Posterior vena cava (tissue), 2 donors: ENCODE measurements at places on chromosomes 5 and 9. TPM values are rescaled to one million over a fixed set of nuclear protein-coding genes. Genes with fewer than 3 reads are reported as not detected.

The SLC23A1 gene
- total RNA-seq = not detected

- no peak for DNase-seq
Measured at GRCh38 chr5:123091298-123092222, 2.5 kb downstream of the PRDM6 start.

- peak; percentile 85 for DNase-seq
Measured at GRCh38 chr5:775961-776861, 8.3 kb downstream of the ZDHHC11B start.

The CEL gene
- total RNA-seq = 0.51 TPM

GRCh38 chr5:134088291-134088690, 26.2 kb upstream of the TCF7 start:
- DNase-seq = peak; percentile 23

DNA sequence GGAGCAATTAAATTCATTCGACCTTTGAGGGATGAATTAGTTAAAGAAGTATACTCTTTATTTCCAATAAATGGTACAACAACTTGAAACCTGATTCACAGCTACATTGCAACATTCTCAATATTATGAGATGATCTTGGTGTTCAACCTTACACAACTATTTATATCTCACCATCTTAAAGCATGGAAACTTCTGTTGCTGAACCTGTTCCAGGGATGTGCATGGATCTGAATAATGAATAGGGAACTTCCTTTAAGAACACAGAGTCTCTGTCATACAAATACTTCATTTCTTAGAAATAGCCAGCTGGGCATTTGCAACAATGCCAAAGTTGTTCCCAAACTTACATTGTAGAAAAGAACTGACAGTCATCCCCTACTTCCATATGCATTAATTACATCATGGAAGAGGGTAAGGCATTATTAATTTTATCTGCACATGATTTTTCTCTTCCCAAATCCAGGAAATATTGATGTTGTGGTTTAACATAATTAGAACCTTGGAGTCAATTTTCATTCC, 39.8 kb upstream of the CCDC112 start:
- no peak for DNase-seq

DNA sequence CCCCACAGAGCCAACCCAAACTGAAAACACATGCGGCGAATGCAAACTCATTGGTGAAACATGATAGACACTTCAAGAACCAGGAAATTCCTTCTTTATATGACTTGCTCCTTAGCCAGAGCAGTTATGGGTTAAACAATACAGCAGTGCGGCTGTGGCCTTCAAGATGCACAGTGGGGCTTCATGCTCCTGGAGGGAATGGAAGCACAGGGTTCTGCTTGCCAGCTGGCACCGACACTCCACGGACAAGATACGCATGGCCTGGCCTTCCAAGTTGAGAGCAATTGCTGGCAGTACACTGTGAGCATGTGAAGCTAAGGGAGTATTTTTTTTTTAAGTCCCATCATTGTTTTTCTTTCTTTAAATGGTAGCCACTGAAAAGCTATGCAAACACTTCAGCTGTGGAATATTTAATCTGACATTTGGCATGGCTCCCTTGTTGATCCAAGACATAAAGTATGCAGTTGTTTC, 451.6 kb upstream of the CD180 start:
- peak; percentile 93 for DNase-seq

- DNase-seq = peak; percentile 59
Measured at GRCh38 chr9:133278161-133279114, 3.4 kb upstream of the ABO start.

The TICAM2 gene
- total RNA-seq = 7.7 TPM

DNA sequence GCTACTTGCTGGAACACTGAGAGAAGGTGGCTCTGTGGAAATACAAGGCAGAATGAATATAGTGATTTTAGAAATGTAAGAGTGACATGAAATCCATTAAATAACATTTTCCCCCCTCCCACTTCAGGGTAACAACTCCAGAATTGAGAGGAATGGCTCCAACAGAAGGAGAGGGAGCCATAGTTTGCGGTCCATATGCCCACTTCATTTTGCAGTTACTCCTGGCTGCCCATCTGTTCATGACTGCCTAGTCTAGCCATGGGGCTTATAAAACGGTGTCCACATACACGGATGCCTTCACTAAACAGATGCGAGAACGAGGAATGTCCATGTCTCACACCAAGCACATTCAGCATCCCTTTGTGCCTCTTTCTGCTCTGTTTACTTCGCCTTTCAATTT, 186.7 kb downstream of the TMEM38B start:
- no peak for DNase-seq

DNA sequence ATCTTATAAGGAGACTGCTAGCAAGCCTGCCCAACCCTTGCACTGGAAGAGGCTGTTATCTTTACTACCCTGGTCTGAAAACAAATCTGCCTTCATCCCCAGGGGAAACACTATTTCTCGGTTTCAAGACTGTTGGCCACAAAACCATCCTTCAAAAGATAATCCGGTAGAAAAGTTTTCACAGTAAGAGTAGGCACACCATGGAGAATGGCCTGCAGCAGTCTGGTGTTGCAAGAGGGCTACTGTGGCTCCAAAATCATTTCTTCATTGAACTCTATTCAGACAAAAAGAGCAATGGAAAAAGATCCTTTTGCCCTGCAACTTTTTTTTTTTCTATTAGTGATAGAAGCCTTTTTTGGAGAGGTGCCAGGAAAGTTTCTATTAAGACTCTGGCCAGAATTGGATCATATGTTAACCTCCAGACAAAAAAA, 163.9 kb downstream of the ARHGEF28 start:
- DNase-seq = no peak

DNA sequence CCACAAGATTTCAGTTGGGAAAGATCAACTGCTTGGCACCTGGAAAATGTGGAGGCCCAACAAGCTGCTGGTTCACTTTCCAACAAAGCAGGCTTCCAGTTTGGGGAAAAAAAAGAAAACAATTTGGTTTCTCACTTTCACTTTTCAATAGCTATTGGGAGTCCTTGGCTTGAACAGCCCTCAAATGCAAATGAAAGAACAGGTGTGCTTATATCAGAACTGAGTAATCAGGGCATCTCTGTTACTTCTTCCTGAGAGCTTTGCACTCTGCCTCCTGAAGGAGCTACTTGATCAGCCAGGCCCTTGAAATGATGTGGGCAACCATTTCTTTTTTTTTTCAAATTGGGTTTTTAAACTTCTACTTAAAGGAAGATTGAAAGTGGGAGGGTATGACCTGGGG, 73.5 kb downstream of the MFAP3 start:
- no peak for DNase-seq

The LRRTM2 gene
- 0.10 TPM for total RNA-seq

GRCh38 chr5:1568201-1568979, 44.6 kb upstream of the LPCAT1 start:
- DNase-seq = no peak

DNA sequence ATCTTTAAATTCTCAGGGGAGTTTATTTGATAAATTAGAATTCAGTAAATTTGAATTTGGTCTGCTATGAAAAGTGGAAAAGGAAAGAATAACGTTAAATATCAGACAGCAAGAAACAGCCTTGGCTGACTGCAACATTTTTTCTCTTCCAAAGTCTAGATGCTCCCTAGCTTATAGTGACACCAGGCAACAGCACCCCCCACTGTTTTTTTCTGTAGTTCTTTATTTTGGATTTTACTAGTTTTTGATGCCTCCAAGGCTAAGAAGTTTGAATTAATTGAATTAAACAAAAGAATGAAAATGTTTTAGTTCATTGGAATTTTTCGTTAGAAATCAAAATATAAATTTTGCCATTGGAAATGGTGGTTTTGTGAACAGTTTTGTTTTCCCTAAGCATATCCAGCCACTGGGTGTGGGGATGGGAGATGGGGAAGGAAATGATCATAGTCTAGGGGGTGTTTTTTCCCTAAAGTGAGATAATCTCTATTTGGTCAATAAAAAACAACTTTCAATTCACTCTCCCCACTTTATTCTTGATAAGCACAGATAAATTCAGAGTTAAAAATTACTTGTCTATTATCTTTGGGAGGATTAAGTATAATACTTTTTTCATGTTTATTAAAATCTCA, 199.3 kb upstream of the CD180 start:
- no peak for DNase-seq

The ELAVL2 gene
- not detected for total RNA-seq

The ACOT12 gene
- not detected for total RNA-seq

GRCh38 chr5:80033513-80033912, 1.6 kb upstream of the THBS4 start:
- DNase-seq = no peak

- DNase-seq = no peak
Measured at GRCh38 chr5:123875561-123876275, 363.7 kb downstream of the CSNK1G3 start.

The PCDHGB7 gene
- 17.1 TPM for total RNA-seq

GRCh38 chr5:73093943-73094342, 26.4 kb upstream of the TMEM171 start:
- no peak for DNase-seq

- no peak for DNase-seq
Measured at GRCh38 chr5:68547622-68548021, 332.1 kb downstream of the PIK3R1 start.

DNA sequence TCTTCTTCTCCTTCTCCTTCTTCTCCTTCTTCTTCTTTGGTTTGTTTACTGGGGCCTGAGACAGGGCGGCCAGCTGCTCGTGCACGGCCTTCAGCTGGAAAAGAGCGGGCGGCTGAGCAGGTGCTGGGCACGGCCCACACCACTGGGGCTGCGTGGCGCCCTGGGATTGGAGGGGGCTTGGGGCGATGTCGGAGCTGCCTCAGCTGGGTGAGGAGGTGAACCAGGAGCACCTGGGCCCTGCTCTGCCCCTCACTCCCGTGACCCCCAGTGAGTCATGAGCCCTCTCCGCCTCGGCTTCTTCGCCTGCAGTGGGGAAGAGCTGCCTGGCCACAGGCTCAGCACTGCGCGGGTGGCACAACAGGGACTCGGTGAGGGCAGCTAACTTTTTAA, 14.9 kb downstream of the BRD3OS start:
- peak; percentile 73 for DNase-seq

DNA sequence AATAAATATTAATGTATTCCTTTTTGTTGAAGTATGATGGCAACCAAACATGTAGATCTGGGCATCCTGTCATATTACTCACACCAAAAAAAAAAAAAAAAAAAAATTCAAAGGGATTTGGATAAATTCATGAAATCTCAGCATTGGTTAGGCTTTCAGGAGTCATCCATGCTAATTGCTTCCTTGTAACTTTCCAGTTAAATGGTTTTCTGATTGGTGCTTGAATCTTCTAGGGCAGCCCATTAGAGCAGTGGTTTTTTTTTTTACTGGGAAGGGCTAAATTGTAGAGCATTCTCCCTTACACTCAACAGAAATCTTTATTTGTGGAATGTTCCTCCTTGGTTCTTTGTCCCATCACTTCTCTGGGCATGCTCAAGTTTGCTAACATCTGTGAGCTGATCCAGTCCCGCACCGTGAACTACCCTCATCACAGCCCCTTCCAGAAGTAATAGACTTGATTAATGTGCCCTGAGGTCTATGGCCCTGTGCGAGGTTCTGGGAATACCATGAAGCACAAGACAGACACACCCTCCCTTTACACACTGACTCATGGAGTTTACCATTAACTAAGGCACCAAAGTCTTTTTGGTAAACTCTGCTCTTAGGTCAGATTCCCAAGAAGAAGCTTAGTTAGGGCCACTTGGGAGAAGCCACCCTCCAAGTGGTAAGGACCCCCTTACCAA, 56.0 kb downstream of the RGS3 start:
- DNase-seq = no peak

The FAM120A gene
- total RNA-seq = 94.8 TPM

The OBP2B gene
- not detected for total RNA-seq

The DMRT2 gene
- total RNA-seq = 0.24 TPM

GRCh38 chr9:110538647-110539041, 40.9 kb downstream of the SVEP1 start:
- DNase-seq = no peak

The ZNG1F gene
- 9.5 TPM for total RNA-seq

DNA sequence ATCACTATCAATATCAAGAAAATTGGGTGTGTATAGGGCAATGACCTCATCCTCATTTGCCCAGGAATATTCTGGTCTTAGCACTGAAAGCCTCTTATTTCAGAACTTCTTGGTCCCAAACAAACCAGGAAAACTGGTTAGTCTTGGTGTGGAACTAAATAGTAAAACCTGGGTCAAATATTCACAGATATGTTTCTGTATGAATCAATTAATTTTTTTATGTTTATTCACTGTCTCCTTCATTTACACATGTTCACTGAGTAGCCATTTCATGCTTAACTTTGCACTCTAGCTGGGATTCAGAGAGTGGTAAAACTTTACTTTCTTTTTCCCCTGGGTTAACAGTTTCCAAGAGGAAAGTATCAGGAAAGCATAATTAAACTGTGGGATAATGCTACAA, 113.7 kb upstream of the PAPPA start:
- DNase-seq = no peak

DNA sequence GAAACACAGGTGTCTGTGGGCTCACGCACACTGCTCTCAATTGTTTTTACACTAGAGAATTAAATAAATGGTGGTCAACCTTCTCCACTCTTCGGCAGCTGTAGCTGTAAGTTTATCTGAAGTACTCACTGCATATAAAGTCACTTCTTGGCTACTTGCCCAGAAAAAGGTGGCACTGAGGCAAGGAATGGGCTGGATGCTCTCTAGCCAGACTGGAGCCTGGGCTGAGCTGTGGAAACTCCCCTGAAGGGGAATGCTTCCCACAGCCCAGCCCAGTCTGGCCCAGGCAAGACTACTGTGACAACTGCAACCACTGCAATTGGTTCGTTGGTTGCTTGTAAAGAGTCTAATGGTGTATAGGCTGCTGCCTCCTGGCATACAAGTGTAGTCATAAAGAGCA, 4.5 kb downstream of the LEAP2 start:
- DNase-seq = no peak

DNA sequence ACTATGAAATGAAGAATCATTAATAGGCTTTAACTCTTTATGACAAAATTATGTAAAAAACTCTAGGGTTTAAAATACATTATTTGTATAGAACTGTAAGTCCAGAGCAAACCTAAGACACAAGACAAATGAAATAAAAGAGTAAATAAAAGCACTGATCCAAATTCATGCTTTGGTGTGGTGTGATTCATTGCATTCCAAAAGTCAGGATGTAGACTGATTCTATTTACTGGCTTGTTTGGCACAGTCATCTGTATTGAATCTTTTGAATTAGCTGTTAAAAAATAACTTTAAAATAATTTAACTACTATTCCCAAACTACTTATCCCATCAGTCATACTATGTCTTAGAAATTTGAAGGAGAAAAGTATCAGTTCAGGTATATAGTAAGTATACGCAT, 31.1 kb downstream of the IL4 start:
- no peak for DNase-seq

DNA sequence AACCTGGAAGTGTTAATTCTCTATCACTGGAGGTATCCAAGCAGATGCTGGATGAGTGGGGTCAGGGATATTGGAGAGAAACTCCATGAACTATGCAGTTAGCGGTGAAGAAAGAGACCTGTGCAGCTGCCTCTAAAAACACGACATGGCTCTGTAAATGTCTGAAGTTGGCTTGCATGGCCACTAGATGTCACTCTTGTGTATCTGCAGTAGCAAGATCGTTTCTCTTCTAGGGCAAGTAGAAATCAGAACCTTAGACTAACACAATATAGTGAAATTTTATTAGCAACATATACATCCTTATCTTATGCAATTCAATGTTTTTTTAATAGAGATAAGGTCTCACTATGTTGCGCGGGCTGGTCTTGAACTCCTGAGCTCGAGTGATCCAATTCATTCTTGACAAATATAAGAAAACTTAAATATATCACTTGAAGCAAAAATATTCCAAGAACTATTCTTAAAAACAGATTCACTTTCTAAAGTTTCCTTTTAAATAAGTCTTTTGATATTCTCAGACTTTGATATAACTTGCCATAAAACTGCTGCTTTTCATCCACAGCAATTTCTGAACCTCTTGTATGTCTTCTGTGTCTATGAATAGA, 2.9 kb downstream of the OR2S2 start:
- no peak for DNase-seq

GRCh38 chr9:69899491-69899890, 78.9 kb downstream of the CFAP95 start:
- no peak for DNase-seq

The FAM221B gene
- not detected for total RNA-seq
